ENCODE measurements at places on chromosomes 13 and 19.
A peak's percentile ranks its signal among the peaks of the same experiment; 100 is the strongest.

- DNase-seq = no peak
Measured at GRCh38 chr19:6238643-6239281, 41.0 kb downstream of the MLLT1 start.

GRCh38 chr13:36981156-36981743 lies 17.9 kb downstream of the ALG5 start:
- DNase-seq = peak; percentile 44

DNA sequence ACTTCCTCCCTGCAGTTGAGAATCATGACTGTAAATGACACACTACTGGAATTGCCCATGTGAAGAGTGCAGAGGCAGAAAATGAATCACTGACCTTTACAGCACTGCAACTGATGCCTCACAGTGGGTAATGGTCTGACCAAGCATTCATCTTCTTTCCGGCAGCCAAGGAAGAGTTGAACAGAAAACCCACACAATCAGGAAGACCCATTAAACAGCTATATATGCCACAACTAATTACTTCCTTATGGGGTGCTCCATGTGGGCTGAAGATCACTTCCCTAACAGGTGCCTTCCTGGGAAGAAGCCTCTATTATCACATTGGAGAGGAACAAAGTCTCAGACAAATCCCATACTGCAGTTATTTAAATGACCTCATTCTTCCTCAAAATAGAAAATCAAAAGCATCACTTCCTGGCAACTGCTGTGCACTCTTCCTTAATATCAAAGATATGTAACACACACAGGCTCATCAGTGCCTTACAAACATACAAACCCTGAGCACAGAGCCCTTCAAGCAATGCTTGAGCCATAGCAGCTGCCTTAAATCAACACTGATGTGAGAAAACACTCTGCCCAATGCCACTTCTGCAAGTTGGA lies 45.8 kb downstream of the RUBCNL start:
- no peak for DNase-seq

- no peak for DNase-seq
Measured at GRCh38 chr13:35791184-35791851, 314.8 kb upstream of the MAB21L1 start.

GRCh38 chr13:38941353-38941945 lies 49.2 kb downstream of the STOML3 start:
- no peak for DNase-seq

GRCh38 chr19:32890326-32890725 lies 20.8 kb upstream of the SLC7A9 start:
- no peak for DNase-seq

DNA sequence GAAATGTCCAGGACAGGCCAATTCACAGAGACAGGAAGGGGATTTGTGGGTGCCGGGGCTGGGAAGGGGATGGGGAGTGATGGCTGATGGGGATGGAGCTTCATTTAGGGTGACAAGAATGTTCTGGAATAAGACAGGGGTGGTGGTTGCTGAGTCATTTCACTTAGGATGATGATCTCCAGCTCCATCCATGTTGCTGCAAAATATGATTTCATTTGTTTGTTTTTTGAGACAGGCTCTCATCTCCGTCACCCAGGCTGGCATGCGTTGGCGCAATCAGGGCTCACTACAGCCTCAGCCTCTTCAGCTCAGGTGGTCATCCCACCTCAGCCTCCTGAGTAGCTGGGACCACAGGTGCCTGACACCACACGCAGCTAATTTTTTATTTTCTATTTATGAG lies 3.1 kb upstream of the JSRP1 start:
- no peak for DNase-seq

- no peak for DNase-seq
Measured at GRCh38 chr13:110000534-110001345, 214.4 kb upstream of the IRS2 start.

All from germinal center (tissue), 1 donor.